ENCODE measurements at places on chromosomes 2 and 18. TPM values are rescaled to one million over a fixed set of nuclear protein-coding genes. Genes with fewer than 3 reads are reported as not detected.

Gene RGPD8
- total RNA-seq, result 12.8 TPM

Gene CLEC4F
- total RNA-seq, result not detected

Gene NLRC4
- total RNA-seq, result not detected

Gene TM4SF20
- not detected for total RNA-seq

Gene LAMA1
- 0.33 TPM for total RNA-seq

Gene DPP10
- total RNA-seq, result not detected

Gene ZDBF2
- total RNA-seq, result 13.4 TPM

Gene MITD1
- total RNA-seq, result 18.6 TPM

Gene ALK
- total RNA-seq, result not detected

Gene SP3
- 88.0 TPM for total RNA-seq

Gene DYTN
- under 0.01 TPM for total RNA-seq

Gene LRPPRC
- 89.5 TPM for total RNA-seq

Gene REG1A
- not detected for total RNA-seq

All from vein endothelial cell (primary cell).